ENCODE measurements at places on chromosomes 16 and 17.

DNA sequence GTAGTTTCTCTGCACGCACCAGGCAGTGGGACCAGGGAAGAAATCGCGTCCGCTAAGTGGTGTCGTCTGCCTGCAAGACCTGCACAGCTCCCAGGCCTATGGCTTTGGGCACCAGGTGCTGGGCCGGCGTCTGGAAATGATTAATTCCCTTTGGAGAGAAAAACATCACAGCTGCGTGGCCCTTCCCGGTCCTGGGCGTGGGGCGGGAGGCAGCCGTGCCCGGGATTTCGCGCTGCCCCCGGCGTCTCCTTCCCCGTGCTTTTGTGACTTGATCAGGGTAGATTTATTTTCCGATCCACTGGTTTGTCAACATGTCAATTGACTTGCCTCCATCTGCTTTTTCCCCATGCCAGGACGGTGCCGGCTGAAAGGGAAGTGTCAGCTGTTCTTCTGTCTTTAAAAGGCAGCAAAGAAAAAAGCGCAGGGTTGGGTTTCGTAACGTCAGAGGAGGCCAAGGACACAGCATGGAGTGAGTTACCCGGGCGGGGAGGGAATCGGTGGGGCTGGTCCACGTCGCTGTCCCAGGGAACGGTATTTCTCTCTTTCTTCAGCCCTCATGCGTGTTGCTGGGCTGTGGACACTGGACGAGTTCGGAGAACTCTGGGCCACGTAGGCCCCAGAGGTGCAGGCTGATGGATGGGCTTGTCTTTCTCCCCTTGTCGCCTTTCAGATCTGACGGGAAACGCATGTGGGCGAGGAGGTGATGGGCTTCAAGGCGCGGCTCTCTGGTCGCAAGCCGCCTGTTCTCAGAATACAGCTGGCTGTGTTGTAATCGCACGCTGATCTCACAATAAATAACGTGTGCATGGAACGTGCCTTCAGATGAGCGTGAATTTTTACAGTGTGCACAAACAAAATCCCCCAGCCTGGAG, 188.1 kb upstream of the ZNF469 start:
- no peak for DNase-seq

GRCh38 chr16:53863861-53864260, 159.9 kb downstream of the FTO start:
- DNase-seq: no peak

DNA sequence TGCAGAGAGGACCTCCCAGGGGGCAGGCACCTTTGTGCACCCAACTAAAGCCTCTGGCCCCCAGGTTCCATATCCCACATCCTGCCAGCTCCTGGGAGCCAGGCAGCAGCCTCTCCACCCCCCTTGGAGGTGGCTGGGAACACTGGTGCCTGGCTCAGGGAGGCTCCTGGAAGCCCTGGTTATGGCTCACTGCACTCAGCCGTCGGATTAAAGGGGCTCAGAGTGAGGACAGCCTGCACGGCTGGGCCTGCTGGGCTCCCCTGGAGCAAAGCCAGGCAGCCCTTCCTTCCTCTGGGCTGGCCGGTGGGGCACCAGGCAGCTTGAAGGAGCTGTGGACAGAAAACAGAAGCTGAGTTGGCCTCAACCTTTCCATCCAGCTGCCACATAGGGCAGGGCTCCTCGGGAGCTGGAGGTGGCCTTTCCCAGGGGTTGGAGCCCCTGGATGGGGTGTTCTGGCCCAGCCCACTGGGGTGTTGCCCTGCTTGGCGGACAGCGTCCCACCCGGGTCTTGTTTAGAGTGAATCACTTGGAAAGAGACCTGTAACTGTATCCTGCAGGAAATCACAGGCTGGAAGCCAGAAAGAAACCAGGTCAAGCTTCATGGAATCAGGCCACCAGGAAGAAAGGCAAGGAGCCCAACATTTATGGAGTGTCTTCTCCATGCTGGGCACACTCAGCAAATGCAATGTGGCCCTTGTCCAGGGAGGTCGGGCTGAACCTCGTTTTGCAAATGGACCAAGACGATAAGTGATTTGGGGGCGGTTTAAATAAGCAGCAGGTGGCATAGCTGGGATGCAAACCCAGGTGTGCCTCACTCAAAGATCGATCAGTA, 253.3 kb downstream of the SOX9 start:
- DNase-seq: no peak

GRCh38 chr17:80905586-80906230, 85.9 kb upstream of the CHMP6 start:
- no peak for DNase-seq

DNA sequence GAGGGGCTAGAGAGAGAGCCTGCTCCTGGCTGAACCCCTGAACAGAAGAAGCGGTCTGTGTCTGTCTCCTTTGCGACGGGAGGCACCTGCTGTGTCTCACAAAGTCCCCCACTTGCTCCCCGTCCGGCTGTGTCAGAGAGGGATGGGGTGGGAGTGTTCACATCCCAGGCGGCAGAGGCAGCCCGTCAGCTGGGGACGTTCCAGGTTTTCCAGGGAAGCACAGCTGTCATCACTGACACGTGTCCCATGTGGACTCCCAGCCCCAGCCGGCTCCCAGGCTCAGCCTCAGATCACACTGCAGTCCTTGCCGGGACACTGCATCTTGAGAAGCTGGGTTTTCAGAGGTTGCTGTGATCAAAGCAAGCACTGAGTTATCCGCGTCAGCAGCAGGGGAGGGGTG, 1.6 kb downstream of the TELO2 start:
- DNase-seq: no peak

DNA sequence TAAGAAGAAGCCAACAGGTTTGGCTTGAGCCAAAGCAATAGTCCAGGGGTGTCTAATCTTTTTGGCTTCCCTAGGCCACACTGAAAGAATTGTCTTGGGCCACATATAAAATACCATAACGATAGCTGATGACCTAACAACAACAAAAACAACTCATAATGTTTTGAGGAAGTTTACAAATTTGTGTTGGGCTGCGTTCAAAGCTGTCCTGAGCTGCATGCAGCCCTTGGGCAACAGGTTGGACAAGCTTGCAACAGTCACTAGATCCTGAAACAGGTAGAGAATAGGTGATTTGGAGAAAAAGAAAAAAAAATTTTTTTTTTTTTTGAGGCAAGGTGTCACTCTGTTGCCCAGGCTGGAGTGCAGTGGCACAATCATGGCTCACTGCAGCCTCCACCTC, 4.5 kb downstream of the CRYBA1 start:
- DNase-seq: no peak

DNA sequence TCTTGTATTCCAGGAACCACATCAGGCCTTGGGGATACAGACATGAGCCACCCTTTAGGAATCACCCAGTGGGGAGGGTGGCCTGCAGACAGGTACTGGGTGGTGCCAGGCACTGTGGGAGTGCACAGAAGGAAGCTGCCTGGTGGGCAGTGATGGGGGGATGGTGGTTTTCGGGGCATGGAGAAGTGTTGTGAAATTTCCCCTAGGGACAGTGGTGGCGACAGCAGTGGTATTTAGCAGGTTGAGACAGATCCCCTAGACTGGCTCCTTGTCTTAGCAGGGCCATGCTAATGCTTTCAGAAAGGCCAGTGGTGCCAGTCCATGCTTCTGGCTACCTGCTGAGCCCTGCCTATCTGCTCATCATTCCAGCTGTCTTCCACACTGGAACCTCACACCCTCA, 129.6 kb downstream of the SPACA3 start:
- no peak for DNase-seq

GRCh38 chr17:42098730-42099399, 592 bp upstream of the ZNF385C start:
- no peak for DNase-seq

DNA sequence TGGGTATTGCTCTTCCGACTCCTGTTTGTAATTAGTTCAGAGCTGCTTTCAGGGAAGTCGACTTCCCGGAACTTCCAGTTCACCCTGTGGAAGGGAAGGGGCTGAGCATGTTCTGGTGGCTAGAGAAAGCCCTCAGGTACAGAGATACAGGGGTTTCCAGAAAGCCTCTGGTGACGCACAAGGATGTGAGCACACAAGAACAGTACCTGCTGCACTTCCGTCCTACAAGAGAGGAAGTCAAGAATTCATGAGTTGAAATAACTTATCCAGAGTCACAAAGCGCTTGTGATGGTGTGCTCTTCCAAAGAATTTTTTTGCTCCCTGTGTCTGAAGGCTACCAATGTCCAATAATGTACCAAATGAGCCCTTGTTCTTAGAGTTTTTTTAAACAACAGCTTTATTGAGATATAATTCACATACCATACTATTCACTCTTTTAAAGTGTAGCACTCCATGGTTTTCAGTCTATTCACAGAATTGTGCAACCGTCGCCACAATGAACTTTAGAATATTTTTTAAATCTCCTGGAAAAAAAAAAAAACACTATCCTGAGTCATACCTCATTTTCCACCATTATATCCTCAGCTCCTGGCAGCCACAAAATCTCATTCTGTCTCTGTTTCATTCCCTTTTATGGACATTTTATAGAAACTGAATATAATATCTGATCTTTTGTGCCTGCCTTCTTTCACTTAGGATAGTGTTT, 327.6 kb downstream of the CDH13 start:
- DNase-seq: no peak

DNA sequence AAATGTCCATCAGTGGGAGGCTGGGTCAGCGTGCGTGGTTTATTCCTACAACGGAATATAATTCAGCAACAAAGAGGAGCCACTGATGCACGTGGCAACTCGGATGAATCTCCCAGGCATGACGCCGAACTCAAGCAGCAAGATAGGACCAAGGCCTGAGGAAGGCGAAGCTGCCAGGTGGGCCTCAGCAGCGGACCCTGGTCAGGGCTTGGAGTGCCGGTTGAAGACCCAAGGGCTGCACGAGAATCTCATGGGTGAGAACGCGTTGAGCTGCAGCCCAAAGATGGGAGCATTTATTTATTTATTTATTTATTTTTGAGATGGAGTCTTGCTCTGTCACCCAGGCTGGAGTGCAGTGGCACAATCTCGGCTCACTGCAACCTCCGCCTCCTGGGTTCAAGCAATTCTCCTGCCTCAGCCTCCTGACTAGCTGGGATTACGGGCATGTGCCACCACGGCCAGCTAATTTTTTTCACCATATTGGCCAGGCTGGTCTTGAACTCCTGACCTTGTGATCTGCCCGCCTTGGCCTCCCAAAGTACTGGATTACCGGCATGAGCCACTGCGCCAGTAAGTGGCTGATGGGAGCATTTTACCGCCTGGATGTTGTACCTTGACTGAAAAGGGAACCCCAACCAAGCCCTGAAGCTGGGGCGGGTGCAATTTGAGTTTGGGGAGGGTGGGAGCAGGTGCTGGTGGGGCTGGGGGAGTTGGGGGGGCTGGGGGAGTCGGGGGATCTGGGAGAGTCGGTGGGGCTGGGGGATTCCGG, 18.1 kb upstream of the BAHCC1 start:
- DNase-seq: no peak

DNA sequence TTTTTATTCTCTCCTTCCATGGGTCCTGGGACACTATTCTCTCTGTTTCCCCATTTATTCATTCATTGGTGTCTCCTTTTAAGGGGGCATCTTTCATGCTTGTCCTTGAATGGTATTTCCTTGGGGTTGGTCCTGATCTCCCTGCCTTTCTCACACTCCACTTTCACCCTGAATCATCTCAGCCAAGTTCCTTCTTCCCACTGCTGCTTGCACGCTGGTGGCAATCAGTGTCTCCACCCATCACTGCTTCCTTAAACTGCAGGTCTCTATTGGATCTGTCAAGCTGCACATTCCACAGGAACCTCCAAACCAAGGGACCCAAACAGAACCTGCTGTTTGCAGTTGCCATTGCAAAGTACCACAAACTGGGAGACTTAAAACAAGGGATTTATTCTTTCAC, 89.3 kb upstream of the SDK2 start:
- DNase-seq: no peak

GRCh38 chr17:39069114-39069756, 82.2 kb downstream of the PLXDC1 start:
- DNase-seq: no peak

DNA sequence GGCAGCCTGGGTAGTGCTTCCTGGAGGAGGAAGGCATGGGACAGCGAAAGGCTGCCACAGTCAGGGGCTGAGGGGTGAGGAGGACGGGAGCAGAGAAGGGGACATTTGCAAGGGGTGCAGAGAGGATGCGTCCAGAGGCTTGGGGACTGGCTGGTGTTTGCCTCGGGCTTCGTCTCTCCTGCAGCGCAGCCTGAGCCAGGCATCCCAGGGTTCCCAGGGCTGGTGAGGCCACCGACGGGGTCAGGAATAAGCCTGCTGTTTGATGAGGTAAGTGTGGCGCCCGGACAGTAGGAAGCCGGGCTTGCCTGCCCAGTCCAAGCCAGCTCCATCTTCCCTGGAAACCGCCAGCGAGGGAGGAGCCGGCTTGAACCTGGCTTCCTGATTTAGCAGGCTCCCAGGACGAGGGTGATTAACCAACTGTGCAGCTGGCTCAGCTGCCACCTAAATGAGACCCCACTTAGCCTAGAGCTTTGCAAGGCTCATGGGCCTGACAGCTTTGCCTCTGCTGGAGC, 47.8 kb downstream of the PITPNM3 start:
- no peak for DNase-seq

GRCh38 chr17:49510059-49510719, 15.1 kb downstream of the NGFR start:
- DNase-seq: no peak

DNA sequence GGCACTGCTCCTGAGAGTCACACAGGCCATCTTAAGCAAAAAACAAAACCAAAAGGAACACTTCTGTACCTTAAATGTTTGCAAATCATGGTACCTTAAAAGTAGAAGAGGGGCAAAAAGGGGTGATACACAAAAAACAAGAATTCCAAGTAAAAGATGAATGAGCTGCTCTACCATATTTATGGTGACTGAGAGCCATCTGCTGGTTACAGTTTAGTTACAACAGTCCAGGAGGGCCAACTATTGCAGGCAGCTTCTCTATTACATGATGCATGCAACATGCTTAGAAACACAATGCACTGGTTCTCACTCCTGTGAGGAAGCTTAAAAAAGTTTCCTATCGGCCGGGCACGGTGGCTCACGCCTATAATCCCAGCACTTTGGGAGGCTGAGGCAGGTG, 53.5 kb downstream of the STX8 start:
- DNase-seq: no peak

DNA sequence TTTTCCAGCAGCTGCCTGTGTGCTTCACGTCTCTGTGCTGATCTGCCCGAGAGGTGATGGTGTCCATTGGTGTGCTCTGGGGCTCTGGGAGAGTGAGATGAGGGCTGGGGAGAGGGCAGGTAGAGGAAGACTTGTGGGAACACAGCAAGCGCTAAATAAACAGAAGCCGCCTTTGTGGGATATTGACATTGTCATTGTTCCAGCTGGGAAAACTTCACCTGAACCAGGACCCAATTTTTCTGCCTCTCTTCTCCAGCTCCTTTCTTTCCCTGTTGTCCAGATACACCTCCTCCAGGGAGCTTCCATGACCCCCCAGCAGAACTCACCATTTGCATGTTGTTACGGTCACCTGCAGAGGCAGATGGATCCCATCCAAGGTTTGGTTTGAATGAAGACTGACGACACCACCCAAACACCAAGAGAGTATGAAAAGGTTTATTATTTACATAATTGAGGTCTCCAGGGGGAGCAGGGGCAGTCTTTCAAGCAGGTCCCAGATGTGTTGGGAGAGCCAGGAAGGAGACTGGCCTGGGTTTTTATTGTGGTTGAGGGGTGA, 3.6 kb upstream of the ITGA3 start:
- no peak for DNase-seq

DNA sequence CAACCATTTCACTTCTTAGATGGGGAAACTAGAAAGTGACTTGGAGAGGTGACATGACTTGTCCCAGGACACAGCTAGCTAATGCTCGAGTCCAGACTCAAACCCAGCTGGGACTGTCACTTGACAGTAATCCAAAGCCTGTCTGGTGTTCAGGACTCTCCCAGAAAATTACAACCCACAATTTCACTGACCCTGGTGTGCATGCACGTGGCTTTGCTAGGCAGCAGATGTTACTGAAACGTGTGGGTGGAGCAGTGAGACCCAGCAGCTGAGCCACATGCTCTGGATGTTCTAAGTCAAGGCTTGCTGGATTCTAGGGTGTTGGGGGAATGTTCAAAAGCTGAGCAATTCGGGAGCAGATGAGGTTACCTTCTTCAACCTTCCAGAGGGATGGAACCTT, 364.6 kb downstream of the GRIN2A start:
- no peak for DNase-seq
